ENCODE measurements at places on chromosomes 5 and 9.
A peak's percentile ranks its signal among the peaks of the same experiment; 100 is the strongest.

DNA sequence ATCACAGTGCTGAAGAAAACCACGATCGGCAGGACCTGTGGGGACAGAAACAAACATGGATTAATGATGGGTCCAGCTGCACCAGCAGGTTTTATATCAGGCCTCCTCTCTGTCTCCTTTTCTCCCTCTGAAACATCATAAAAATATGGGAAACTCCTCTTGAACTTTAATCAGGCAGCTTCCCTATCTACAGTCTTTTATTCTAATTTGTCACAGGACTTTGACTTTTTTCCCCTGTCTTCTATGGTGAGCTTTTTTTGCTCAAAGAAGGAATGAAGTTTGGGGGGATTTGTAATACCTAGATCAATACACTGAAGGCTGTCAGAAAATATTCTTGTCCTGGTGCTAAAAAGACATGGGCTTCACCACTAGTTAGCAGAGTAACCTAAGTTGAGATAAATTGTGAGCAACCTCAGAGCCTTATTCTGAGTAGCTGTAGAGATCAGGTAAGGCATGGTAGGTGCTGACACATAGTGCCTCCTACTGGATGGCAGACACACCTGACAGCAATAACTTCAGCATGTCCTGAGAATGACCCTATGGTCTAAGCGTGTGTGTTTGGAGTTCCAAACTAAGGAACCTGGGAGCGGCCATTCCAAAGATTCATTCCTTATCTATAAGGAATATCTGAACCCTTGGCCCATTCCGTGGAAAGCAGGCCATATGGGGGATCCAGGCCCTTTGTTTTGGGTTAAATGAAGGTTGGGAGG, 46.2 kb downstream of the SLC28A3 start:
- DNase-seq, result no peak

DNA sequence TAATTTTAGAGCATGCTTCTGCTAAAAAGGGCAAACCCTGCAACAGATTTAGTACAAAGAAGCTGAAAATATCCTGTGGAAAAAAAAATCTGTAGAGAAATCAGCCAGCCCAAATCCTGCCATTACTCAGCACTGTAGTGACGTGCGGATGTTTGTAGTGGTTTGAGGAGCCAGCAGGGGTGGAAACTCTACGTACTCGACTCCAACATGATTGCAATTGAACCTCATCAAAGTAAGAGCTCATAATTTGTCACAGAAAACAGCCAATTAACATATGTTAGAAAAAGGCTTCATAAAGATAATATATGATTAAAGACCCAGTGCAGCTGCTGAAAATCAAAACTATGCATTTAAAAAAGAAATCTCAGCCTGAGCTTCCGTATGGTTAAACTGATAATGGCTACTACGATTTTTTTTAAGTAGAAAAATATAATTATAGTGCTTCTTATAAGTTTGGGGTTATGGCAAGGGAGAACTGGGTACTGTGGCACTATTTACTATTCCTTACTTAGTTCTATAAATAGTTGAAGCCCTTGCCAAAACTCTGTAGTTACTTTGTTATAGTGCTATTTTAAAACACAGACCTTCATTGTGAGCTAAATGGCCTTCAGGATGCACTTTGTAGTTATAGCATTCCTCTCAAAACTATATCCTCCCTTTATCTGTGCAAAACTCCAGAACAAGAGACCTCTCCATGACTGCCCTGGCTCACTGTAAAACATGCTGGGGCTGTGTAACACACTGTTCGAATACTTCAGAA, 49.4 kb downstream of the MEF2C start:
- DNase-seq, result peak; percentile 35

DNA sequence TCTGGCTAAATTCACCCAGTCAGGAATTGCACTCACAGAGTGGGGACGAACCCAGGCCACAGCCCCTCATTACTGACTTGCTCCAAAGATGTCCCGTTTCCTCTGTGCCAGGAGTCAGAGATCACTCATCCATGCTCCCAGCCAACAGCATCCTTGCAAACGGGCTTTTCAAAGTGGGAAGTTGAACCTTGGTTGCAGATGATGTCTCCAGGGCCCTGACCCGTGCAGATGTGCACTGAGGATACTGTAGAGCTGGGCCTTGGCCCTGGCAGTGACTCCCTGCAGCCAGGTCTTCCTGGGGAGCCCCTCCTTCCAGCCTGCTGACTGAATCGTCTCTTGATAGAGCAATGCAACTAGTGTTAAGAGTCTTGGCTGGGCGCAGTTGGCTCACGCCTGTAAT, 22.3 kb downstream of the TCF7 start:
- DNase-seq, result no peak

DNA sequence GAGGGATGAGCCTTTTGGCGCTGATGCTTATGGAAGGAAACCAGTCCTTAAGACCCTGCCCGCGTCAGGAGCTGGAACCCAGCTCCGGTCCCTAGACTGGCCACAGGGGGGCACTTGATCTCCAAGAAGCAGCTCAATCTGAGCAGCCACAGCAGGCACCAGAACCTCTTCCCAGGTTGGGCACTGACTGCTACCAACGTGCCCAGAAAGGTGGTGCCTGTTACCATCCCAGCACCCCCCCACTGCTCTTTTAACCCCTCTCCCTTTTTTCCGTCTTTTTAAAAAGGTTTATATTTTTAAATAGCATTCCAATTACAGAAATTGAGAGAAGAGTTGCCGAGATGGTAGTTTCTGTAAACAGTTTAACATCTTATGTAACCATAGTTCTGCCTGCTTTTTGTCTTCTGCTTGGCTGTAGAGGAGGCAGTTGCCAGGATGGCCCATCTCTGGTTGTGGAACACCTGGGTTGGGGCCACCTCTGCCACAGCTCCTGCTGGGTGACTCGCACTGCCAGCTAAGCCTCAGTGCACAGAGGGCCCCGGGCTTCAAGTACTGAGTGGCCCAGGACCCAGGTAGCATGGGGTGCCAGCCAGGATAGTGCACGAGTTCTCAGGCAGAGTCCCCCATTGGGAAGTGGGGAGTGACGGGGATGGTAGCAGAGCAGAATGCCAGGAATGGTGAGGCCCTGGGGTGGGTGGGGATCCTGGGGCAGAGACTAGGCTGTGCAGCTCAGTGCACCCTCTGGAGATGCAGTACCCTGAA, 62.8 kb downstream of the PFDN1 start:
- DNase-seq, result no peak

DNA sequence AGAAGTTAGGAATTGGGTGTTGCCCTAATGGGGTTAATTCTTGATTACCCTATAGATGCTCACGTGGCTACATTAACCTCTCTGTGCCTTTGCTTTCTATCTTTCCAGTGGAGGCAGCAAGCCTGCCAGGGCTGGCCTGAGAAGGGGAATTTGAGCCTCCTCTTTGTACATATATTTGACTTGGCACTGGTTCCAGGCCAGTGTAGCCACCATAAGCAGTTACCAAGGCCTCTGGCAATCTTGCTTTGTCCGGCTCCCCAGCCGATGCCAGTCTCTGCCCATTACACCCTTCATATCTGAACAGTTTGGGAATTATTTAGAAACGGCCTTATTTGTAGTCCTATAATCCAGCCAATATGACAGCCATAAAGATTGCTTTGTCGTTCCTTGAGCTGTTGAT, 58.6 kb upstream of the PPARGC1B start:
- DNase-seq, result no peak

DNA sequence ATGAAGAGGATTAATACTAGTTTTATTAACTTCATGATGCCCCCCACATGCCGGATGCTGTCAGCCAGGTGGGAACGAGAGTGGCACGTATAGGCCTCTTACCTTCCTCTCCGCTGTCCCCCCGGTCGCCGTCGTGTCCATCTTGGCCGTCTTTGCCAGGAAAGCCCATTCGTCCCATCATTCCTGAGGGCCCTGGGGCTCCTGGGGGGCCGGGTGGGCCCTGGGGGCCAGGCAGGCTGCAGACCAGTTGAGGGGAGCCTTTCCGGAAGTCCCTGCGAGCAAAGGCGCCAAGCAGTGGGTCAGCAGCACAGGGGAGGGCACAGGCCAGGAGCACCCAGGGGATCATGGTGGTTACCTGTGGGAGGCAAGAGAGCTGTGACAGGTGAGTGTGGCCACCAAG, 15.8 kb downstream of the C1QTNF2 start:
- no peak for DNase-seq

GRCh38 chr5:151101746-151102145, 20.9 kb upstream of the TNIP1 start:
- no peak for DNase-seq

DNA sequence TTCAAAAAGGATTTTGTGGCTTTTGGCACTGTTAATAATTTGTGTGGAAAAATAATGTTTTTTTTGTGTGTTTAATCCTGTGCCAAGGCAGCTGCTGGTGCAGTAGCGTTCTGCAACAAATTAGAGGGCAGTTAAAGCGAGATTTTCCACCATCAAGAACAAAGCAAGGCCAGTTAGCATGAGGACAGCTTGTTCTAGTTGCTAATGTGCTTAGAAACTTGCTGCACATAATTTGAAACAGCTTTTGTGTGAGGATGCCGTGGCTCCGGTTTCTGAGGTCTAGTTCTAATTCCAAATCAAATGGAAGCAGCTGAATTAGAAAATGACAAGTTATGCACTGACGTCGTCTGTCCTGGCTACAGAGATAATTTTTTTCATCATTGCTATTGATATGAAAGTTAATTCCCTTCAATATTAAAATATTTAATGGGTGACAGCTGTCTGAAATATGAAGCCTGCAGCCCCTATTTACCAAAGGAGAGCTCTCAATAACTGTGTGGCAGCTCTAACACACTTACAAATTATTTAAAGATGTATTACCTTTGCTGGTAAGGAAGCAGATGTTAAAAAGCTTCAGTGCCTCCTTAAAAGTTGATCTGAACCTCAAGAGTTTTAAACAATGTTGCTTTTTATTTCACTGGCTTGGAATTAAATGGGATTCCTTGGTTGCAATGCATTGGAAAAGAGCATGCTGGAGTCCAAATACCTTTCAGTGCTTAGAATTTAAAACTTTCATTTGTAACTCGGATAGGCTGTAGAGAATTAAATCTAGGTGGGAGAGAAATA, 128.6 kb downstream of the SPATA31D1 start:
- no peak for DNase-seq

DNA sequence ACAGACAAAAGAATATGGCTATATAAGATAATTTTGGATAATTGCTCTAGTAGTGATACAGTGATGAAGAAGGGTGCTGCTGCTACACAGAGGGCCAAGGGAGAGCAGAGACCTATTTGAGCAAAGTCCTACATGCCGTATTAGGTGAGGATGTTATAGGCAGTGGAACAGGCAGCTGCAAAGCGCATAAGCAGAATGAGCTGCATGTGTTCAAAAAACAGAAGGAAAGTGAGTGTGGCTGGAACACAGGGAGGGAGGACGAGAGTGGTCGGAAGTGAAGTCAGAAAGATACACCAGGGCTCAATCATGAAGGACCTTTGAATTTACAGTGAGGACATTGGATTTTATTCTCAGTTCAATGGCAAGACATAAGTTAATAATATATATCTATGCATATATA, 35.4 kb downstream of the ITGA2 start:
- no peak for DNase-seq

DNA sequence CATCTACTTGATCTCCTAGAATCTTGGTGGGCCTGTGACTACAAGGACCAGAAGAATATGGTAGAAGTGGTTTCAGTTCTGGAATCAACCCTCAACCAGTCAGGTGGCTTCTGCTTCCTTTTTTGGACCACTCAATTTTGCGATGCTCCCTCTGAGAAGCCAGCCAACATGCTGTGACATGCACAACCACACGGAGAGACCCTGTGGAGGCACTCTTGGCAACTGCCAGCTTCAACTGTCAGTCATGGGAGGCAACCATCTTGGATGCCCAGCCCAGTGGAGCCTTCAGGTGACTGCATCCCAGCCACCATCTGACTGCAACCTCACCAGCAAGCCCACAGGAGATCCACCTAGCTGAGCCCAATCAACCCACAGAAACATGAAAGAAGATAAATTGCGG, 137.3 kb downstream of the FAM114A2 start:
- no peak for DNase-seq

DNA sequence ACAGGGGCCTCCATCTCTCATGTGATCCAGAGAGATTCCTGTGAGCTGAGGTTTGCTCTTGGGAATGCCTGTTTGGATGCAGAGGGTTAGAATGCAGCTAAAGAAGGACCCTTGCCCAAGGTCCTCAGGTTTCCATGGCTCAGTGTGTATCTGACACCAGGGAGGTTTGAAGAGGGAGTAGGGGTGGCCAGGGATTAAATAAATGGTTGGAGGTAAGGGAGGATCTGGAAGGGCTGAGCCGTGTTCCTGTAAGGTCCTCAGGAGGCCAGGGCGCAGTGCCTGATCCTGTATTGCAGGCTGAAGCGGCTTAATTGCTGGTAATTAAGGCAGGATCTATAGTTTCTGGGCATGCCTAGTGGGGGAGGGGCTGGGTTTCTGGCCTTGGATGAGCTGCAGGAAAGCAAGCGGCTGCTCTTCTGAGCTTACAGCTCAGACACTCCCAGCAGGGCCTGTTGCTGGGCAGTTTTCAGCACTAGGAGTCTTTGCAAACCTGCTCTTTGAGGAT, 41.5 kb upstream of the MAP1B start:
- no peak for DNase-seq

GRCh38 chr9:97830884-97831829, 21.9 kb upstream of the FOXE1 start:
- no peak for DNase-seq

- no peak for DNase-seq
Measured at GRCh38 chr9:69395718-69396117, 70.7 kb downstream of the ENTREP1 start.

DNA sequence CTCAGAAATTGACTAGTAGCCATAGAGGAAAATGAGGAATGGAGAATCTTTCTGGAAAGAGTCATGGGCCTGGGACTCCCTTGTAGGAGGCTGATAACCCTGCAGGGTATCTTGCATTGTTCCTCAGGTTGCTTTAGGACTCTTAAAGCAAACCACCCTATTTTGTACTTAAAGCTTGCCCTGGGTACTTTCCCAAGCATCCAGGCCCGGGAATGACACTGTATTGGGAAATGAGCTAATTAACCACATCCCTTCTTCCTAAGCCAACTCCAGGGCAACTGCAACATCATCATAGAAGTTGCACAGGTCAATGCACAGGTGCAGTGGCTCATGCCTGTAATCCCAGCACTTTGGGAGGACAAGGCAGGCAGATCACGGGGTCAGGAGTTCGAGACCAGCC, 55.9 kb downstream of the UGCG start:
- no peak for DNase-seq

GRCh38 chr5:78328585-78329173, 31.7 kb upstream of the SCAMP1 start:
- no peak for DNase-seq

GRCh38 chr5:45411971-45412612, 284.1 kb downstream of the HCN1 start:
- DNase-seq, result no peak

GRCh38 chr5:136197462-136198142, 4.6 kb upstream of the SMIM32 start:
- no peak for DNase-seq

- DNase-seq, result no peak
Measured at GRCh38 chr9:136865768-136866103, 372 bp downstream of the EDF1 start.
